ENCODE measurements at places on chromosomes 4 and X. TPM values are rescaled to one million over a fixed set of nuclear protein-coding genes. Genes with fewer than 3 reads are reported as not detected.

DNA sequence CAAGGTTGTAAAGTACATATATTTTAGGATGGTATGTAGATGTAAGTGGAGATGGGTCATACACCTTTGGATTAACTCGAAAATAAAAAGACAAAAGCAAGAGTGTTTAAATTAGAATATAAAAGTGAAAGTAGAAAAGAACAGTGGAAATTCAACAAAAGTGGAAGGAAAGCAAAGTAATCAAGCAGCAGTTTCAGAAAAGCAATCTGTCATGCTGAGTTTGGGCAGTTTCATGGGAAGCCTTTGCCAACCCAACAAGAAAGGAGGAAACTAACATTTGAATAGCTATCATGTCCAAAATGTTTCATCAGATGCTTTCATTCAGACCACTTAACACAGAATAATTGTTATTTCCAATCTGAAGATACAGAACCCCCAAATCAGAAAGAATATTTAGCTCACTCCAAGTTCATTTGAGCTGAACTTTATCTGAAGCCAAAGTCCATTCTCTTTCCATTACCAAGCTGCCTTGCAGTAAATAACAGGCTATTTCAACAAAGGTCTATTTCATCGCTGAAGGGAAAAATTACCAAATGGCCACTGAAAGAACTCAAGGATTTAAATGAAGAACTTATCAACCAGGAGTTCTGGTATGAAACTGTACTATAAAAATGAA lies 1.8 kb upstream of the EXOSC9 start:
- DNase-seq, result no peak
- peaks cover 14% of the 10 kb centered on the region for H3K4me1 ChIP-seq
- no peak overlapping the region for H3K4me3 ChIP-seq
- peaks cover 3% of the 10 kb centered on the region for H3K36me3 ChIP-seq
- H3K27ac ChIP-seq, result no peak overlapping the region
- H3K27me3 ChIP-seq, result no peaks in the 10 kb centered on the region

DNA sequence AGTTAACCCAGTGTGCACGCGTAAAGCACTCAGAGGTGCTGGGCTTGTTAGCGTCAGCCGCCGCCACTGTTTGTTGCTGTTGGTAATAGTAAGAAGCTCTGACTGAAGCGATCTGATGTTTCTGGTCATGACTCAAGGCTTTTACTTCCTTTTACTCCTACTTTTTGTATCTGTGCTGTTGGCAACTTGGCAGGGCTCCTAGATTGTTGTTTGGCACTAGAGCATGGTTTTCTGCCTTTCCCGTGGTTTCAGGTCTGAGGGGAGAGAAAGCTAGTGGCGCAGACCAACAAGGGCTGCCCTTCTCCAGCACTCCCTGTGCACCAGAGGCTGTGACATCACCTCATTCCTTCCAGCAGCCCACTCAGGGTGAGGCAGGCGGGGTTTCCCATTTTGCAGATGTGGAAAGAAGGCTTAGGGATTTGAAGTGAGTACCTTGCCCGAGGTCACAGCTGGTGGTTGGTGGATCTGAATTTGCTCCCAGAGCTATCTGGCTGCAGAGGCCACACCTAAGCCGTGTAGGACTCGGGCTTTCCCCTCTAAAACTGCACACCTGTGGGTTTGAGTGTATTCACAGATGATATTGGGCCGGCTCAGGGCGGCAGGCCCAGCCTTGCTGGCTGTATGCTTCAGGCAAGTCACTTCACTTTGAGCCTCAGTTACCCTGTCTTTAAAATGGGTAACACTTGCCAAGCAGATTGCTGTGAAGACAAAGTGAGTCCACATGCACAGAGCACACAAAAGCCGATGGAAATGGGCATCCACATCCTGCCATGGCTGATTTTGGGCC lies 51.2 kb upstream of the TADA2B start:
- H3K36me3 ChIP-seq, result peaks cover 2% of the 10 kb centered on the region
- H3K27me3 ChIP-seq, result no peaks in the 10 kb centered on the region
- H3K4me3 ChIP-seq, result no peak overlapping the region
- no peak overlapping the region for H3K27ac ChIP-seq
- DNase-seq, result no peak

DNA sequence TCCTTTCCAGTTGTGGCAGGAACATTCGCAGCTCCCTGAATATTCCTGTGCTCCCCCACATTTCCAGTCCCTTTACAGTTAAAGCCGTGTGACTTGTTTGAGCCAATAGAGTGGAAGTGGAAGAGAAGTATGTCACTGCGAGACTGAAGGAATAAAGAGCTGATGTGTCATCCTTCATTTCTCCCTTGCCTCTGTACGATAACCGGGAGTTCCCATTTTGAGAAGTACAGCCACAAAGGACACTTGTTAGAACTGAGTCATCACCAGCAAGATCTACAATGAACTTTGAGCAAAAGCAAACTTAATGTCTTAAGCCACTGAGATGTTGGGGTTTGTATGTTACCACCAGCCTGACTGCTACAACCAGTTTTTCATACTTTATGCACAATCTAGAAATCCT lies 92.3 kb downstream of the SPRY1 start:
- no peak overlapping the region for H3K4me3 ChIP-seq
- no peaks in the 10 kb centered on the region for H3K27me3 ChIP-seq
- no peak for DNase-seq
- H3K4me1 ChIP-seq, result no peaks in the 10 kb centered on the region
- H3K36me3 ChIP-seq, result no peaks in the 10 kb centered on the region

DNA sequence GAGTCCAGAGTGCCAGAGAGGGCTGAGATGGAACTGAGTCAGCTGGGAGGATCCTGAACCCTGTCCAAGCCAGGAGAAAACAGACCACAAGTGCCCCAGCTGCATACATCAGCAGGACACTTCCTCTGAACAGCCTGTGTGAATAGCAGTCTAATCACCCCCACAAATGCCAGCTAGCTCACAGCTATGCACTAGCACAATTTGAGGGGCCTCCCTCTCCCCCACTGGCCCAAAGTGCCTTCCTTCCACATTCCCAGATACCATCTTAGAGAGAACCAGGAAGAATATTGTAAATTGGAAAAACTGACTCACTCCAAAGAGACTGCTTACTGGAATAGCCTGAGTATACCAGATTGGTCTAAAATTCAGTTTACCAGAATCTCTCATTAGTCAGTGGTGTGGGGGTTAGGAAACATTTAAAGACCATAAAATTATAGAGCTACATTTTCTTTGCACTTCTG lies 292.6 kb upstream of the KLF3 start:
- H3K27ac ChIP-seq, result no peak overlapping the region
- H3K4me1 ChIP-seq, result no peaks in the 10 kb centered on the region
- H3K27me3 ChIP-seq, result no peaks in the 10 kb centered on the region
- H3K36me3 ChIP-seq, result no peaks in the 10 kb centered on the region
- H3K4me3 ChIP-seq, result no peak overlapping the region

MAGEA9B gene
- total RNA-seq, result not detected

DNA sequence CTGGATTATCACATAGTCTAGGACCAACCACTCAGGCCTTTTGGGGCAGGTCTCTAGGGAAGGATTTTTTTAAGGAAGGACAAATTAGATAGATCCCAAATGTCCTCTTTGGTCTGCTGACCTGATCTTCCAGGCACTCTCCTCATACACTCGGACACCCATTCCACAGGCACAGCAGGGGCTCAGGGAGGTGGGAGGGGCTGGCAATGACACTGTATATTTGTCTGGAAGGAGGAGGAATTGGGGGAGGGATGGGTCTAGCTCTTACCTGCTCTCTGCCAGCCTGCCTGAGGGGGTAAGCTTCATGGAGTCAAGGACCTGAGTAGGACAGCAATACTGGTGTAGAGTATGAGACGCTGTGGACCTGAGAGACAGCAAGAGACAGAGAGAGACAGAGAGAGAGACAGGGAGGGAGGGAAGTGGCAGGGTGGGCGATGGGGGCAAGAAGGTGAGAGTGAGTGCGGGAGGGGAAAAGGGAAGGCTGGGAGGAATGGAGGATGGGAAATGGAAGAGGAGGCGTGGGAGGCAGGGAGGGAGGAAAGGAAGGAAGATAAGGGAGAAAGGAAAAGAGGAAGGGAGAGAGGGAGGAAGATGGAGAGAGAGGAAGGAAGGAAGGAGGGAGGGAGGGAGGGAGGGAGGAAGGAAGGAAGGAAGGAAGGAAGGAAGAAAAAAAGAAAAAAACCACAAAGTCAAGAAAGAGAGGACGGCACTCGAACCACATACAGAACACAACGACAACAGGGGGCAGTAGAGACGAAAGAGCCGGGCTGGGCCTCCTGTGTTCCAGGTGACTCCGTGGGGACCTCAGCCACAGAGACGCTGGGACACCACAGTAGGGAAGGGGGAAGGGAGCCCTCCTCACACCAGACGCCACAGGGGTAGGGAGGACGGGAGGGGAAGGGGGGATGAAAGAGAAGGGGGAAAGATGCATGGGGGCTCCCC lies 1.8 kb downstream of the IQSEC2 start:
- H3K27me3 ChIP-seq, result no peaks in the 10 kb centered on the region
- peaks cover 7% of the 10 kb centered on the region for H3K4me1 ChIP-seq
- H3K27ac ChIP-seq, result no peak overlapping the region
- no peak for DNase-seq

HPGD gene
- 144 TPM for total RNA-seq

ODAPH gene
- not detected for total RNA-seq

- peaks cover 3% of the 10 kb centered on the region for H3K27me3 ChIP-seq
- no peak for DNase-seq
- H3K36me3 ChIP-seq, result no peaks in the 10 kb centered on the region
- H3K4me1 ChIP-seq, result no peaks in the 10 kb centered on the region
- H3K4me3 ChIP-seq, result peak overlapping the region; percentile 17
- no peak overlapping the region for H3K27ac ChIP-seq
Measured at GRCh38 chrX:21374994-21375707, 933 bp downstream of the CNKSR2 start.

GRCh38 chr4:25788703-25789238 lies 74.0 kb downstream of the SEL1L3 start:
- H3K27ac ChIP-seq, result no peak overlapping the region
- H3K4me3 ChIP-seq, result no peak overlapping the region
- no peaks in the 10 kb centered on the region for H3K36me3 ChIP-seq
- H3K4me1 ChIP-seq, result no peaks in the 10 kb centered on the region
- no peak for DNase-seq

DNA sequence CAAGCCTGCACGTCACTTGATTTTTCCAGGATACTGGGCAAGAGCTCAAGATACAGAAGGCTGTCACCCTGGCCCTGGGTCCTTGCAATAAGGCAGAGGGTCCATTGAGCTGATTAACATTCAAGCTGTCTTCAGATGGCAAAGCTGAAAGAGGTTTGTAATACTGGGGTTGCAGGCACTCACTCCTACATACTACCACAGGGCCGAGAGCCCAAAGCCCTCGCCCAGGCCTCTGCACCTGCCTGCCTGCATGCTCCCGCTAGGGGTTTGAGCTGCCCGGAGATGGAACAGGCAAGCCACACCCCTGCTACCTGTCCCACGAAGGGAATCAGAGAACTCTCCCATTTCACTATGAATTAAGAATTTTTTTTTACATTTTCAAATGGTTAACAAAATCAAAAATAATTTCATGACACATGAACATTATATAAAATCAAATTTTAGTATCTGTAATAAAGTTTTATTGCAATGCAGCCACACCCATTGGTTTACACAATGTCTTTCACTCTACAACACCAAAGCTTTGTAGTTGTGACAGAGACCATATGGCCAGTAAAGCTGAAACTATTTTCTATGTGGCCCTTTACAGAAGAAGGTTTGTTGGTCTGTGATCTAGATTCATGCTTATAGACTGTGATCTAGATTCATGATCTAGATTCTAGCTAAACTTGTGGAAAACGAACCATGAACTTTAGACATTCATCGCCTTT lies 530.4 kb upstream of the IGFBP7 start:
- no peaks in the 10 kb centered on the region for H3K4me1 ChIP-seq
- H3K27me3 ChIP-seq, result no peaks in the 10 kb centered on the region
- no peak overlapping the region for H3K4me3 ChIP-seq
- H3K27ac ChIP-seq, result no peak overlapping the region

- H3K27me3 ChIP-seq, result no peaks in the 10 kb centered on the region
- H3K4me3 ChIP-seq, result no peak overlapping the region
- no peak for DNase-seq
- no peak overlapping the region for H3K27ac ChIP-seq
- no peaks in the 10 kb centered on the region for H3K36me3 ChIP-seq
Measured at GRCh38 chr4:113955411-113955810, 24.0 kb downstream of the ARSJ start.

- H3K27ac ChIP-seq, result no peak overlapping the region
- H3K27me3 ChIP-seq, result no peaks in the 10 kb centered on the region
- H3K4me1 ChIP-seq, result no peaks in the 10 kb centered on the region
- DNase-seq, result no peak
- no peak overlapping the region for H3K4me3 ChIP-seq
Measured at GRCh38 chr4:177393236-177393635, 49.0 kb downstream of the AGA start.

DNA sequence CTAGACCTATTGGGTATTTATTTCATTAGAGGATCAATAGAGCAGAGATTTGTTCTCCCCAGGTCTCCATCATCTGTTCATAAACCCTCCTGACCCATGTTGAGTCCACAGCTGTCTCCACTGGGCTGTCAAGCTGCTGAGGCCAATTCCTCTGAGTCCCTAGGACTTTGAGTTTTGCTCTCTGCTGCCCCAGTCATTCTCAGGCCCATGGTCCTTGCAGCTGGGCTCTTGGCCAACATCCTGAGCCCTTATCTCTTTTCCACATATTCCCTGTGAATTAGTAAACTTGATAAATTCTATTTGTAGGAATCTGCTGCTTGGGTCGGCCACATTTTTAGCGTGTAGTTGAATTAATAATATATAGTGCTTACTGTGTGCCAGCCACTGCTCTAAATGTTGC lies 41.9 kb downstream of the FHL1 start:
- no peaks in the 10 kb centered on the region for H3K36me3 ChIP-seq
- no peak for DNase-seq
- peaks cover 3% of the 10 kb centered on the region for H3K27me3 ChIP-seq
- H3K4me1 ChIP-seq, result peaks cover 17% of the 10 kb centered on the region
- H3K4me3 ChIP-seq, result no peak overlapping the region

- H3K27me3 ChIP-seq, result peaks cover 21% of the 10 kb centered on the region
- H3K4me1 ChIP-seq, result no peaks in the 10 kb centered on the region
- no peak overlapping the region for H3K4me3 ChIP-seq
- DNase-seq, result peak; percentile 22
- no peaks in the 10 kb centered on the region for H3K36me3 ChIP-seq
Measured at GRCh38 chrX:131827935-131828334, 195.2 kb upstream of the STK26 start.

- H3K27me3 ChIP-seq, result no peaks in the 10 kb centered on the region
- H3K36me3 ChIP-seq, result no peaks in the 10 kb centered on the region
- H3K27ac ChIP-seq, result no peak overlapping the region
- no peak for DNase-seq
Measured at GRCh38 chr4:61799794-61800193, 599.7 kb downstream of the ADGRL3 start.

DNA sequence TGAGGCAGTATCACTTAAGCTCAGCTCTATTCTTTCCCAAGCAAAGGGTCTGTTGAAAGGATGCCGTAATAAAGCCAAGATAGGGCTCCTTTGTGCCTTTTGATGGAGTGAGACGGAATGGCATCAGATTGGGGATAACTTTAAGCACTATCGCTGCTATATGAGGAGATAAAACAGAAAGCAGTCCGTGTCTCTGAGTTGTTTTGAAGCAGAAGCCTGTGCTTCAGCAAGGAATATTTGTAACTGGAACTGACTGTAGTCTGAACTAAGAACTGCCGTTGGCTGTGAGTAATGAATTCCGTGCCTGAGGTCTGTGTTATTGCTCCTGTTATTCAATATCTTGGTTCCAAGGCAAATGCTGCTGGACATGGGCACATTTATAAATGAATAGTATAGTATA lies 297.4 kb downstream of the ANKRD50 start:
- H3K36me3 ChIP-seq, result no peaks in the 10 kb centered on the region
- no peaks in the 10 kb centered on the region for H3K4me1 ChIP-seq
- no peak overlapping the region for H3K4me3 ChIP-seq
